ENCODE measurements at places on chromosomes 5 and 9. TPM values are rescaled to one million over a fixed set of nuclear protein-coding genes. Genes with fewer than 3 reads are reported as not detected.

DNA sequence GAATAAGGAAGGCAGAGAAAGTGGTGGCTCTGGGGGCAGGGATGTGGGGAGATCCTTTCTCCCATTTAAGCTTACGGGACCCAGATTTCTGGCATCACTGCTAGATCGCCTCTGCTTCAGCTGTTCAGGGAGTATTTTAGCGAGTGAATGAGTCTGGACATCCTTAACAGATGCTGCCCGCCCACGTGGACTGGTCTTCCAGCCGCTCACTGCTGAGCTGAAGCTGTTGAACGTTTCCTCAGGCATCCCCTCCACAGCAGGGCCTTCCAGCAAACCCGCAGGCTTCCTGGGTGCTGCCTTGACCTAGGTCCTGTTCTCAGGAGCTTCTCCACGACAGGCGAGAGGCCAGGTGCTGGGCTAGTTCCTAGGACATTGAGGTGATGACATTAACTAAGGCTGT, 144.4 kb upstream of the EFNA5 start:
- no peak for DNase-seq

- no peak for DNase-seq
These were observed 384.1 kb downstream of the EBF1 start for GRCh38 chr5:158715592-158715991.

DNA sequence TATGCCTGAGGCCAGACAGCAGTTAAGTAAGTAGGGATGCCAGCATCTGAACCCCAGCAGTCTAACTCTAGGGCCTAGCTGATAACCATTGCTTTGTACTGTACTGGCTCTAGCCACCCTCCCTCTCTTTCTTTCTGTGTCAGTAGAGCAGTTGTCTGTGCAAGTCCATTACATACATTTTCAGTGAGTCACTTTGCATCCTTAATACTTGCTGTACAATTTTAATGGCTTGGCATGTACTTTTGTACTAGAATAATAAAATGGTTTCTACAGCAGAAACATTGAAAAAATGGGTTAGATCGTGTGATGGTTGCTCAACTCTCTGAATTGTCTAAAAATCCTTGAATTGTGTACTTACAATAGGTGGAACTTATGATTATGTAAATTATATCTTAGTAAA, 1.5 kb upstream of the TTC39B start:
- DNase-seq, result no peak

DNA sequence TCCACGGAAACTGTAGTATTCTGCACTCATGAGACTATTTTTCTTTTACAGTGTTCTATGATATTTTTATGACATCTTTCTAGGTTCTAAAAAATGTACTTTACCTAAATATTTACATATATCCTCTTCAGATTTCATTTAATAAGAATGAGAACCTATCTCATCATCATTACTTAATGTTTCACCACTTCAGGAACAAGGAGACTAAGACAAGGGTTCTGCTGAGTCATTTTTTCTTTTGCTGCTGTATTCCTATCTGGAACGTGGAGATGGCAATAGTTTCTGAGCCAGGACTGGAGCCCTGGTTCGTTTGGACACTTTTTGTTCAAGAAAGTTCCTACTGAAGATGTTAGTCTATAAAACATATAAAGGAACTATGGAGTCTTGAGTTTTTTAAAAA, 258.2 kb upstream of the MAP3K1 start:
- DNase-seq, result no peak

DNA sequence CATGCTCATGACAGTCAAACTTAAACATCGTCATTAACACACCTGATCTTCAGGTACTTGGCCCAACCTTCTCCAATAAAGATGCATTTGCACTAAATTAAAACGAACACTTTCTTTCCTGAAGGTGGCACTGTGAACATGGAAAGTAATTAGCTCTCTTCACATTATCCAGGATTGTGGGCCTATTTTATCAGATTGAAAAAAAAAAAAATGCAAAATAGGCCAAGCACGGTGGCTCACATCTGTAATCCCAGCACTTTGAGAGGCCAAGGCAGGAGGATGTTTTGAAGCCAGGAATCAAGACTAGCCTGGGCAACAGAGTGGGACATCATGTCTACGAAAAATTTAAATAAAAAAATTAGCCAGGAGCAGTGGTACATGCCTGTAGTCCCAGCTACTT, 14.4 kb upstream of the CDC20B start:
- DNase-seq, result no peak

Gene SCGB3A1
- polyA plus RNA-seq, result 1.8 TPM

GRCh38 chr9:7570107-7570720, 229.4 kb downstream of the DMAC1 start:
- DNase-seq, result no peak

GRCh38 chr5:173736374-173736773, 119.9 kb upstream of the BOD1 start:
- DNase-seq, result no peak

DNA sequence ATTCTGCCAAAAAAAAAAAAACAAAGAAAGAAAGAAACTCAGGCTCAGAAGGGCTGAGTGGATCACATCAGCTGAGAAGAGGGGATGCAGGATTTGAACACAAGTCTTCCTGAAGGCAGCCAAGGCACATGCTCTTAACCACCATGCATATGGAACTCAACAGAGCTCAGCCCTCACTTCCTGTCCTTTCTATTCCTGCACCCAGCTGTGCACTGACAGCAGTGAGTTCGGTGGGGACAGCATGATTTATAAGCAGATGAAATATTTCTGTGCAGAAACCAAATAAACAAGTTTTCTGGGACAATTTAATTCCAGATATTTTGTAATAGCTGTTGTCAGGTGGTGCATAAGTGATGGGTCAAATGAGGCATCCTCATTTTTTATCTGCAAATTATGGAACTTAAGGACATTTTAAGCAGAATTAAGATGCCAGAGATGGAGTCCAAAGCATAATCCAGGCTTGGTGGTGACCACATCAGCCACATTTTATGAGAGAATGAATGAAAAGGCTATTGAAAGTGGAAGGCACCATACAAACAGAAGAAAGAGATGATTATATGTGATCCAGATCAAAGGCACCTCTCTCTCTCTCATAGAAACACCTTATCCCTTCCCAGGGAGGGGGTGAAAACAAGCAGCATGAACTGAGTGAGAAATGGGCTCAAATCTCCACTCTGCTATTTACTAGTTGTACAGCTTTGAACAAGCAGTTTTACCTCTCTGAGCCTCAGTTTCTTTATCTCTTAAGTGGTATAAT, 303.6 kb upstream of the MSX2 start:
- DNase-seq, result no peak

All from hindlimb muscle (tissue), 1 donor.